ENCODE measurements at places on chromosomes 12 and 14. TPM values are rescaled to one million over a fixed set of nuclear protein-coding genes. Genes with fewer than 3 reads are reported as not detected.

BAZ2A gene
- 32.8 TPM for total RNA-seq

DNA sequence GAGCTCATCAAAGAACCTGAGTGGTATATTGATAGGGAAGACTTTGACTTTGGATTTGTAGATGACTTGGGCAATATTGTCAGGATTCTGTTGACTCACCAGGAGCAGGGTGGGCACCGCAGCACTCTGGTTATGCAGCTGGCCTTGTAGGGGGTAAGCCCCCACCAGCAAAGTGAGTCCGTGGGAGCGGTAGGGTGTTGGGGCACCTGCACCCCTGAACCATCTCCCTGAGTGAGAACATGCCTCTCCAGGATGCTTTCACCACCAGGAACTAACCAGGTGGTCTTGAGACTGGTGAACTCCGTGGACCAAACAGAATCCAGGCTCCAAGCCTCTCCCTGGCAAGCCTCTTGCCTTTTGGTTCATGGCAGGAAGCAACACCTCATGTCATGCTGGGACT is 44.0 kb upstream of the EIF5 start:
- DNase-seq: no peak

DNA sequence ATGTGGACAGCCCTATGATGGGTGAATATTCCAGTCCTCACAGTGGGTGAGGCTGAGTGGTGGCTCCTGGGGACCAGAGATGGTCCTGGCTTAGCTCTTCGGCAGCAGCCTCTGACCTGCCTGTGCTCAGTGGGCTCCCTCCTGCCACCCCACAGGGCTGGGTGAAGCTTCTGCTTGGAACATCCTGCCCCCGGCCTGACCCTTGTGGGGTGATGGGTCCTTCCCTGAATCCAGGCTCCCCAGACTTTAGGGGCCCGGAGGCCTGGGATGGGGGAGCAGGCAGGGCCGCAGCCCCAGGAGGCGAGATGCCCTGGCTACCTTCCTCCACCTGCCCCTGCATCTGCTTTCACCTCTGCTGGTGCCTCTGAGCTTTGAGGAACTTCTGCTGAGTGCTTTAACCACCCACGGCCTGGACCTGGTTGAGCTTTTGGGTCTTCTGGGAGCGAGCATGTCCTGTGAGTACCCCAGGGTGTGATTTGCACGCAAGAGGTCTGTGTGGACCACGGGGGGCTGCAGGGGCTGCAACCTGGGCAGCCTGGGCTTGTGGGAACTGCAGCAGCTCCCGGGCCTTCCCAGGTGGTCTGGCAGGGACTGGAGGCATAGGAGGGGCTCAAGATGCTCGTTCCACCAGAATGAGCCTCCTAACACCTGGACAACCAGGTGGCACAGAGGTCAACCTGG is 159.5 kb downstream of the KIF26A start:
- no peak for DNase-seq

- DNase-seq: no peak
Observed at GRCh38 chr14:49221316-49221715, 364.9 kb downstream of the RPS29 start.

DNA sequence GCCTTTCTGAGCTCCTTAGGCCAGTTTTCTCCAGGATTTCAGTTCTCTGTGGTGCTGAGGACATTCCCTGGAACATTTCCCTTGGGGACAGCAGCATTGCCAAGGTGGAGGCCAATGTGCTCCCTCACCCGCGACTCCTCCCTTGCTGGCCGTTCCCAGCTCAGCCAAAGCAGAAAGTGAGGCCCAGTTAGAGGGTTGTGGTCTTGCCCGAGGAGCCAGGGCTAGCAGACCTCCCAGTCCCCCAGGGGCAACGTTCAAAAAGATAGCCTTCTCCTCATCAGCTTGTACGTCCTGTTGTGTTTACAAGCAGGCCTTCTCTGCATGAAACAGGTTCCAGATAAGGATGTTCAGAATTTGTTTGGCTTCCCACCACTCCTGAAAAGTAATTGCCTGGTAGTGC is 78.4 kb downstream of the SSPN start:
- DNase-seq: no peak

SDR9C7 gene
- total RNA-seq: 0.18 TPM

All from cerebellum (tissue), 4 donors.